ENCODE measurements at places on chromosomes 7 and 10. TPM values are rescaled to one million over a fixed set of nuclear protein-coding genes. Genes with fewer than 3 reads are reported as not detected.

GRCh38 chr7:17661982-17662585, 278.2 kb downstream of the SNX13 start:
- H3K27ac ChIP-seq, result no peak overlapping the region
- DNase-seq, result no peak
- H3K36me3 ChIP-seq, result no peaks in the 10 kb centered on the region
- no peaks in the 10 kb centered on the region for H3K27me3 ChIP-seq
- H3K4me1 ChIP-seq, result no peaks in the 10 kb centered on the region
- no peak overlapping the region for H3K4me3 ChIP-seq

VPS37D gene
- total RNA-seq, result 0.86 TPM

DNA sequence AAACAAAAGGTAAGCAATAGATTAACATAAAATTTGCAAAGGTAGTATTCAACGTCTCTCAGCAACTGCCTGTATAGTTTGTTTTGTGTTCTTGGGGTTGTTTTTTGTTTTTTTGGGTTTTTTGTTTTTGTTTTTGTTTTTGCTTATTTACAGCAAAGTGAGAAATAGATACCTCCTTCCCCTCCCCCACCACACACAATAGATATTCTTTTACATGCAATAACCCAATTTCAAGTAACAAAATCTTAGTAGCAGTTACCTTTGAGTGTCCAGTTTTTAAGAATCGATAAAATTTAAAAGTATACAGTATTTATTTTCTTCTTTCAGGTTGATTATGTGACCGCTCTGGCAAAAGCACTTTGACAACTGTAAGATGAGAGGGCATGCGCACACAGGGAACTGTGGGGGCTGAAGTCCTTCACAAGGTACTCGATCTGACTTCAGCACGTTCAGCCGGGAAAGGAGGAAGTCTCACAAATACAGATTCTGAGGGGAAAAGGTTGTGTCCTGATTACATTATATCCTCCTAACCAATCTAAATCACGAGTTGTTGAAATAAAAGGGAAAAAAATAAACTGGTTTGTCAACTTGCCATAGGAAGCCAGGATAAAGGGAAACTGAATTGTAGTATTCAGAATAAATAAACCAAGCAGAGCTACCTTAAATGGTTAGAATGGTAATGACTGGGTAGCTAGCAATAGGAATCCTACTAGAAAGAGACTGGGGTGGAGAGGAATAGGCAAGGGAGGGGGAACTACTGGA, 47.8 kb downstream of the CPEB3 start:
- peaks cover 19% of the 10 kb centered on the region for H3K4me1 ChIP-seq
- H3K27me3 ChIP-seq, result peaks cover 7% of the 10 kb centered on the region
- peaks cover 12% of the 10 kb centered on the region for H3K36me3 ChIP-seq

- peak overlapping the region; percentile 43 for H3K4me3 ChIP-seq
- H3K4me1 ChIP-seq, result peaks cover 55% of the 10 kb centered on the region
- H3K36me3 ChIP-seq, result no peaks in the 10 kb centered on the region
- peak overlapping the region; percentile 40 for H3K27ac ChIP-seq
- no peak for DNase-seq
- H3K27me3 ChIP-seq, result peaks cover 8% of the 10 kb centered on the region
These were observed 91.8 kb downstream of the SH3PXD2A start for GRCh38 chr10:103763374-103764202.

KCNH2 gene
- total RNA-seq, result 0.50 TPM

RNLS gene
- 5.2 TPM for total RNA-seq

DNA sequence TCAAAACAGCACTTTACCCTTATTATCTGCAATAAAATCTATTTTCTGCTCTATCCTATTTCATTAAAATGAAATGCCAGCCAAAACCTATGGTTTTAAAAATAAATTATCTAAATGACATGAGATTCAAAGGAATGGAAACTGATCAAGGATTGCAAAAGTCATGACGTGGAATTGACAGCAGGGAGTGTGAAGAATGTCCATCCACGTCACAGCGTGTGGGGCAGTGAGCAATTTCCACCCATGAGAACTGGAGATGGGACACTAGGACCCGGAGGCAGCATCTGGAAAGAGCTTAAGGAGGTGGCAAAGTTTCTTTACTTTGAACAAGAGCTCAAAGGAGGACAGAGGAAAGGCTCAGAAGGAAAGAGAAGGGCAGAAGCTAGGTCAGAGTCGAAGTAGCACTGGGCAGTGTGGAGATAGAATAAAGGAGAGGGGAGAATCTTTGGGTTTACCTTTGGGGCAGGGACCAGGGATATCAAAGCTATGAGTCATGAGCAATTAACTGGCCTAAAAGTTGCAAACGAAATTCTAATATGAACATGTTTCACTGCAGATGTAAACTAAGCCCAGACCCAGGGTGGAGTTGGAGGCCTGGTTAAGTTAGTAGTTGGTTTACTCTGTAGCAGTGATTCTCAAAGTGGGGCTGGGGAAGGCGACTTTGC, 24.9 kb upstream of the STK17A start:
- no peak overlapping the region for H3K4me3 ChIP-seq
- H3K36me3 ChIP-seq, result no peaks in the 10 kb centered on the region
- no peak for DNase-seq
- peaks cover 20% of the 10 kb centered on the region for H3K4me1 ChIP-seq

- no peaks in the 10 kb centered on the region for H3K27me3 ChIP-seq
- no peak overlapping the region for H3K4me3 ChIP-seq
- H3K27ac ChIP-seq, result no peak overlapping the region
- H3K4me1 ChIP-seq, result peaks cover 24% of the 10 kb centered on the region
These were observed 145.0 kb downstream of the MAD1L1 start for GRCh38 chr7:2087744-2088143.
